ENCODE measurements at places on chromosomes 4 and X.

DNA sequence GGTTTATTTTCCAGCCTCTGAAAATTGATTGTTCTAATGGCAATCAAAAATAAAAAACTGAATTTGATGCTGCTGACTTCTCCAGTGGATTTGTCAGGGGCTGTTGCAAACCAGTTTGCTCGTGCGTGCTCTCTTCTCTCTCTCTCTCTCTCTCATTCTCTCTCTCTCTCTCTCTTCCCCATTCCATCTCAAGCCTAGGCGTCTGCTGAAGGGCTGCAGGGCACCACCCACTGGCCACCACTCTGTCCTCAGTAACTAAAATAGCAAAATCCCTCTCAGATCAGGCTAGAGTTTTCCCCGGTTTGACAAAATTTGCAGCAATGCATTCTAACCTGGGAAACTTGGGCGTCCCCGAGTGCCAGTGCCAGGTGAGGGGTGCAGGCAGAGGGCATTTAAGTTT is 19.4 kb downstream of the NKX6-1 start:
- DNase-seq = no peak

DNA sequence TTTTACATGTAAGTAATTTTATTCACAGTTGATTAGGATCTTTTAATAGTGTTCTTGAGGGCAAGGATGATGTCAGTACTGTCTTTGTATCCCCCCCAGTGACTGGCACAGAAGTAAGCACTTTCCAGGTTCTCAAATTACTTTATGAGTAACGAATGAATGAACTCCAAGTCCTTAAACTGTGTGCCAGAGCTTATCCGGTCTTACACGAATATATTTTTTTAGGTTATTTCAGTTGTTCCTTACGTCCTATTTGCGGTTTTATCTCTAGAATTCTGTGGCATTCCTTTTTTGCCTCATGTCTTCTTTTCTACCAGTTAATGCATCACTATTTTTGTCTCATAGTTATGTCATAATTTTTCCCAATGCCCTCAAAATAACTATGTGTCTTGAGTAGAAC is 106.9 kb upstream of the MID1IP1 start:
- DNase-seq = no peak

GRCh38 chrX:38110231-38110630 is 103.9 kb downstream of the SYTL5 start:
- DNase-seq = no peak

- DNase-seq = no peak
These were observed 27.7 kb downstream of the ABCG2 start for GRCh38 chr4:88130544-88131305.

GRCh38 chr4:32022071-32022470 is 1301.9 kb downstream of the PCDH7 start:
- DNase-seq = no peak

DNA sequence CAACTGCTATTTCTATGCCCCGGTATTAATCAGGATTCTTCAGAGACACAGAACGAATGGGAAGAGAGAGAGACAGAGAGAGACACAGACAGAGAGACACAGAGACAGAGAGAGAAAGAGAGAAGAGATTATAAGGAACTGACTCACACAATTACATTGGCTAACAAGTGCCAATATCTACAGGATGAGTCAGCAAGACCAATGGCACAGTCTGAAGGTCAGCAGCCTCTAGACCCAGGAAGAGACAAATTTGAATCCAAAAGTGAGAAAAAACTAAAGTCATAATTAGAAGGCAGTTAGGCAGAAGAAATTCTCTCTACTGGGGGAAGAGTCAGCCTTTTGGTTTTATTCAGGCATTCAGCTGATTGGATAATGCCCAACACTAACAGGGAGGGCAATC is 187.3 kb downstream of the MAB21L2 start:
- DNase-seq = no peak

DNA sequence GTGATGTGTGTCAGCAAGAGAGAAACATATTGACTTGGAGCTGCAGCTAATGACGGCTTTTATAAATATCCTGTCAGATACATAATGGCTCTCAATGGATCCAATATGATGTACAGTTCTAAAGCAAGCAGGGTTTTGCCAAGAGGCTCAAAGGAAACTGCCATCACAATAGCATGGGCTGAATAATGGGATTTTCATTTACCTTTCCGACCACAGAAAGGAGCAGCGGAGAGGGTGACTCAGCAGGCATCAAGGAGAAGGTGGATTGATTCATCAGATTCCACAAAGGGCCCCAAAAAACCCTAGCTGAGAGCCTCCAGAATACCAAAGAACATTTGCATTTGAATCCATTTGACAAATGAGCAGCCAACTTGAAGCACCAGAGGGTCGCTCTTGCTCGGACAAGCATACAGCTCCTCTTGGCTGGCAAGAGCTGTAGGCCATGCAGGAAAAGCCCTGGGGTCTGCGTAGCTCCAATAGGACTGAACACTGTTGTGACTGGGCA is 355.7 kb upstream of the NOCT start:
- no peak for DNase-seq

DNA sequence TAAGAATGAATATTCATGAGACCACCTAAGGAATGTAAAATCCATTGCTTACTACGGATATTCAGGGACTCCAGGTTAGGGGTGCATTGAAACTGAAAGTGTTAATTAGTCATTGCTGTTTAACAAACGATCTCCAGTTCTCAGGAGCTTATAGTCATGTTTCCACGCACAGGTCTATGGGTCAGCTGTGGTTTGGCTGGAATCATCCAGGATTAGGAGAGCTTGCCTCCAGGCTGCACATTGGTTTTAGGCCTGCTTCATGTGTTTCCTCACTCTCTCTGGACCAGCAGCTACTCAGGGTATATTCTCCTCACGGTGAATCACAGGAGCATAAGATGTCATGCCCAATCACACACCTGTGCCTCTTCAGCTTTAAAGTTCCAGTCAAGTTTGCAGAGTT is 98.9 kb downstream of the ATXN3L start:
- DNase-seq = no peak

- no peak for DNase-seq
These were observed 281.8 kb upstream of the TEX13A start for GRCh38 chrX:105502336-105502735.

DNA sequence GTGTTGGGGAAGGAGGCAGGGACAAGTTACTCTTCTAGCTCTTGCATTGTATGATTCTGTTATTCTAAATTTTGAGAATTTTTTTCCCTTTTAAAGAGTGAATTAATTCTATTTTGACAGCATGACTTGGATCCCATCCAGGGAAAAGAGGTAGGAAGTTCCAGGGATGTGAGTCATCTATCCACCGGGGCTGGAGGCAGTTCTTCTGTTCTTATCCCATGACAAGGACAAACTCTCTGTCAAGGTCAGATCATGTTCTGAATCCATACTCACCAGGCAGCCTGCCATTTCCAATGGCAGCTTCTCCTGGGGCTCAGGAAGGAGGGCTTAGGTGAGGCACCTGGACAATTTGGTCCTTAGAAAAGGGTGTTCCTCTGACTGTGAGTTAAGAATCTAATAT is 132.0 kb upstream of the MED14 start:
- no peak for DNase-seq

GRCh38 chrX:134868771-134869495 is 121.9 kb upstream of the SMIM10 start:
- DNase-seq = no peak

DNA sequence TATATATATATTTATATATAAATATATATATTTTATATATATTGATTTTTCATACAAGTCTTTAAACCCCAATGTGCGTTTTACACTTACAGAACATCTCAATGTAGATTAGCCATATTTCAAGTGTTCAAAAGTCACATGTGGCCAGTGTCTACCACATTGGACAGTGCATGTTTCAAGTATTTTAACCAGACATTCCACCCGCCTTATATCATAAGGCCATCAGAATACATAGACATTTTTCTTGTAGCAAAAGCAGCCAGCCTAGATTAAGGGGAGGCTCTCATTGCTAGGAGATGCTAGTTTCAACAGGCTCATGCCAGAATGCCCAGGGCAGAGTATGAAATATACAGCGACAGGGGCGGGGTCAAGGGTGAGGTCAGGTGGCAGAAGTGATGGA is 202.0 kb downstream of the NR3C2 start:
- DNase-seq = no peak

DNA sequence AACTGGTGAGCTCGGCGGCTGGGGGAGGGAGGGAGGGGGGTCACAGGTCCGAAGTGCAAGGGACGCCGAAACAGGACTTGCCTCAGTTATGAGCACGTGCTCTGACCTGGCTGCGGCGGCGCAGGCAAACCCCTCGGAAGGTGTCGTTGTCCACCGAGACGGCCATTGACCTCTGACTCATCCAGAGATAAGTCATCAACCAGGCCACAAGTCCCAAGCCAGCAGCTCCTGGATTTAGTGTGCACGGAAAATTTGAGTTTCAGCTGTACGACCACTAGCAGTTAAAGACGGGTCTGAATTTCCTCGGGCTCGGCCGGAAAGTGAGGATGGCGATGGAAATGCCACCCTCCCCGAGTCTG is 674 bp downstream of the SH3D19 start:
- DNase-seq = no peak

DNA sequence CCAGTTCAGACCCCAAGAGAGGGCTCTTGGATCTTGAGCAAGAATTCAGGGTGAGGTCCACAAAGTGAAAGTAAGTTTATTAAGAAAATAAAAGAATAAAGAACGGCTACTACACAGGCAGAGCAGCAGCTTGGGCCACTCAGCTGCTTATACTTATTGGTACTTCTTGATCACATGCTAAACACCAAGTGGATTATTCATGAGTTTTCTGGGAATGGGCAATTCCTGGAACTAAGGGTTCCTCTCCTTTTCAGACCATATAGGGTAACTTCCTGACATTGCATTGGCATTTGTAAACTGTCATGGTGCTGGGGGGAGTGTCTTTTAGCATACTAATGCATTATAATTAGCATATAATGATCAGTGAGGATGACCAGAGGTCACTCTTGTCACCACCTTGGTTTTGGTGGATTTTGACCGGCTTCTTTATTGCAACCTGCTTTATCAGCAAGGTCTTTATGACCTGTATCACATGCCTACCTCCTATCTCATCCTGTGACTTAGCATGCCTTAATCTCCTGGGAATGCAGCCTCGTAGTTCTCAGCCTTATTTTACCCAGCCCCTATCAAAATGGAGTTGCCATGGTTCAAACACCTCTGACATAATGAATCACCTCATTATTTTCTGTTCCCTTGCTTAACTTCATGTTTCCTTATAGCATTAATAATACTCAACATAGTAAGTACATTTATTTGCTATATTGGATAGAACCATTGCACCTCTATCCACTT is 476.3 kb downstream of the DTHD1 start:
- DNase-seq = no peak

DNA sequence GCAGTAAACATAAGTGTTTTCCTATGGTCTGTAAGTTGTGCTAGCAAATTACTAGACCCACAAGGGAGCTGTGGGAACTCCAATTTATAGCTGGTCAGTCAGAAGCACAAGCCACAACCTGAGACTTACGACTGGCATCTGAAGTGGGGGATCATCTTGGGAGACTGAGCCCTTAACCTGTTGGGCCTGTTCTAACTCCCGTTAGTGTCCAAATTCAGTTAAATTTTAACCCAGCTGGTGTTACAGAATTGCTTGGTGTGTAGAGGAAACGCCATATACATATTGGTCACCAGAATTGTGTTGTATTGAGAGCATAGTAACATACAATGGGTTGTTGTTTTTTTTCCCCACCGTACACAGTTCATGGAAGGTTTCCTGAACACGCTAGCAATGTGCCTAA is 25.1 kb upstream of the NFXL1 start:
- no peak for DNase-seq

- DNase-seq = no peak
These were observed 158.3 kb downstream of the DMD start for GRCh38 chrX:33053001-33053400.

- DNase-seq = no peak
These were observed 267.5 kb downstream of the FAT4 start for GRCh38 chr4:125582302-125582701.

DNA sequence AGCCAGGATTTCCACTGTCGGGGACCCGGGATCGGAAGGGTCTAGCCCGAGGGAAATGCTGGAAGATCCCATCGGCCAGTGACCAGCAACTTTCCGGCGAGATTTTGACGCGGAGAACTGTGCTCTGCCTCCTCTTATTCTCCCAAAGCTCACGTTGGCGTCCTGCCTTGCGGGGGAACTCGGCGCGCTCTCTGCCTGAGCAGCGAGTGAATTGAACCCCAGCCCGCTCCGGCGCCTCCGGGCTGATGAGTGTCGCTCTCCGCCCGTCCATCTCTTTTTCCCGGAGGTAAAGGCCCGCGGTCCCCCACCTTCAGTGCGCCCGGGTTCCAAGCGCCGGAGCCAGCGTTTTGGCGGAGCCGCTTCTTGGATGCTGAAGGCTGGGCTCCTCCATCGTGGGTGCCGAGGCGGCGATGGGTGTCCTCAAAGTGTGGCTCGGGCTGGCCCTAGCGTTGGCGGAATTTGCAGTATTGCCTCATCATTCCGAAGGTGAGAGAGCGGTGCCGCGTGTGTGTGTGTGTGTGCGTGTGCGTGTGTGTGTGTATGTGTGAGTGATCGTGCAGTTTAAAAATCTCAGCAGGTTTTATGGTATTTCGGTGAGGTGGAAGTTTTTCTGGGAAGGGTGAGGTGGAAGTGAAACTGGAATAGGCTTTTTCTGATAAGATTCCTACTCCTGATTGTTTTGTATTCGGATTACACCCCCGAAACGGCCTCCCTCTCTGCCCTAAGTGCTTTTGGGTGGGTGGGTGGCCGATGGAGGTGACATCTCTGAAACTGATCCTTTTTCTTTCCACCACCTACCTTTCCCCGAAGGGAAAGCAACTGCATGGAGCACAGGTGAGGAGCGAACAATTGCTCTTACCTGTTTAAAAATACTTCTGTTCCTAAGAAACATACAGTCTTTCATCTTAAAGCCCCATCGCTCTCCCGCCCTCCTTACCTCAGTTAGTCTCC is 752 bp downstream of the FRAS1 start:
- DNase-seq = no peak

DNA sequence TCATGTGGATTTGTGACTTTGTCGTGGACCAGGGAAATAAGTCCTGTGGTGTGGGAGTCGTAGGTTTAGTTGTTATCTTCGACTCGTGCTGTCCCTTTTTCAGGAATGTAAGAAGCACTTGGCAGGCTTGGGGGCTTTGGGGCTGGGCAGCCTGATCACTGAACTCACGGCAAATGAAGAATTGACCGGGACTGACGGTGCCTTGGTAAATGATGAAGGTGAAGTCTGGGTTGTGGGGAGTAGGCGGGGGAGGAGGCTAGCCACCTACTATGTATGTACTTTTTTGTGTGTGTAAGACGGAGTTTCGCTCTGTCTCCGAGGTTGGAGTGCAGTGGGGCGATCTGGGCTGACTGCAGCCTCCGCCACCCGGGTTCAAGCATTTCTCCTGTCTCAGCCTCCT is 1.2 kb downstream of the TAF1 start:
- DNase-seq = no peak

DNA sequence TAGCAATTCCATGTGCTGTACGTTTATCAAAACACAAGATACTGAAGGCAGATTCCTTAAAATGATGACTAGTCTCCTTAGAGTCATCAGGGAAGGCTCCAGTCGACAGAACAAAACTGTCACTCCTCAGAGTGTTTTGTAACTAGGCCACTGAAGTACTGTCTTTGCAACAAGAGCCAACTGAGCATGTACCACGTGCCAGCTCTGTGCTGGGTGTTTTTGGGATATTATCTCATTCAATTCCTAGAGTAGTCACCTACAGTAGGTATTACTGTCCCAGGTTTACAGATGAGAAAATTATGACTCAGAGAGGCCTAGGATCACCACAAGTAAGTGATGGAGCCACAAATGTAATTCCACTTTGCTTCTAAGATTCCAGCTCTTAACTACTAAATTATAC is 18.3 kb upstream of the NUP54 start:
- no peak for DNase-seq

GRCh38 chr4:41394481-41394894 is 137.8 kb downstream of the UCHL1 start:
- no peak for DNase-seq

GRCh38 chrX:8803326-8803725 is 2.1 kb upstream of the FAM9A start:
- DNase-seq = no peak
